ENCODE measurements at places on chromosomes 3 and 15.

DNA sequence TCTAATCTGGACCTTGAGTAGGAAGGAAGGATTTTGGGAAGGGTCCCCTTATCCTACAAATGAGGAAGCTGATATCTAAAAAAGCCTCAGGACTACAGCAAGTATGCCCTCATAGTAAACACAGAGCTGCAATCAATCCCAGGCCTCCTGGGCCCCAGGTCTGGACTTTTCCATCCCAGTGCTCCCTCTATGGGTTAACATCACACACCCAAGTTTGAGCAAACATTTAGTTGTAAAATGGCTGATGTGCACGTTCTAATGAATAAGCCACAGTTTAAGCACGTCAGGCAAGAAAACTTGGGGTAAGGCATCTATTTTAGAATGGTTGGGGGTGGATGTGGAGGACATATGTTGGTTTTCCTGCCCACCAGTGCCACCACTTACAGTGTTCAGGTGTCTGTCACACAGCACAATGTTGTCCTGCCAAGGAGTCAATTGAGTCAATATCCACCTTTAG lies 44.3 kb upstream of the UBE2E1 start:
- DNase-seq = peak; percentile 69

DNA sequence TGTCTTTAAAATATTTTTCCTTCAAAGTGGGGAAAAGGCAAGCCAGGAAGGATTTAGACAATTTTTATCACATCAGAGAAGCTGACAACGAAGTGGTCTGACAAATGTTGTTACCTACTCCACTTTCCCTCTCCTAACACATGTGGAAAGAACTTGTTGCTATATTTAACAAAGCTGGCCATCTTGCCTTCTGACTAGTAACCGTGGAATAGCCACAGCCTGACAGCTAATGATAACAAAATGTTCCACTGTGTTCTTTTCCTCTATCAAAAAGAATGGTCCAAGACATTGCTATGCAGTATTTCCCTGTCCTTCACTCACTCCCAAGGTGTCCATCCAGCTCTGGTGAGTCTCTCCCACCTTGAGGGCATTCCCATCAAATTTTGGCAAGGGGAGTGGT lies 481.4 kb upstream of the THBS1 start:
- no peak for DNase-seq

DNA sequence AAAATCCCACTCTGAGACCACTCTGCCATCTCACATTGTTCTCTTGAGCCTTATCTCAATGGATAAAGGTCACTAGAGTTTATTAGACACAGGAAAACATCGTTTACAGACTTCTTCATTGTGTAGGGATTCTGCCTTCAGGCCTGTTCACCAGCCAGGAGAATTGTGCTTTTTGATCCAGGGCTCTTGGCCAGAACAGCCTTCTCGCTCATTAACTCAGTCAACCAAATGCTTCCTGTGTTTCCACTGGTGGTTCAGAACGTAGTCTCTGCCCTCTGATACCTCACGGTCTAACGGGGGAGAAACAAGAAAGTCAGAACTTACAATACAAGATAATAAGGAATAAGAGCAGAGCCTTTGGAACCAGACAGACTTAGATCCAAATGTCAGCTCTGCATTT lies 54.2 kb upstream of the TSEN2 start:
- no peak for DNase-seq

DNA sequence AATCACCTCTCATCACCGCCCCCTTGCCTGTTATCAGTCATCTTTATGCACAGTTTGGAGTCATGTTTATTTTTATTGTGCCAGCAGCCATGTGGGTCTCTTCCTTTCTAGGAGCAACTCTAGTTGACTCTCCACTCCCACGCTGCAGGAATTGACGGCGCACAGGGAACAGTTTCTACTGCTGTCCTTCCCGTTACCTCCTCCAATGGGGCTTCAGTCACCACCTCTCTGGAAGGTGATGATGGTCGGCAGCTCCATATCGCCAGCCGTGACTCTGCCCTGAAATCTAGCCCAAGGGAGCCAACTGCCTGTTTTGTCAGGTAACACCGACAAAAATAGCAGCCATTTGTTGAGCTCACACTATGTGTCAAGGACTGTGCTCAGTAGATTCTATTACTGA lies 35.6 kb upstream of the FAM107A start:
- no peak for DNase-seq

GRCh38 chr3:21477541-21478288 lies 273.3 kb downstream of the ZNF385D start:
- DNase-seq = no peak

GRCh38 chr3:150450916-150451315 lies 42.8 kb downstream of the TSC22D2 start:
- no peak for DNase-seq

DNA sequence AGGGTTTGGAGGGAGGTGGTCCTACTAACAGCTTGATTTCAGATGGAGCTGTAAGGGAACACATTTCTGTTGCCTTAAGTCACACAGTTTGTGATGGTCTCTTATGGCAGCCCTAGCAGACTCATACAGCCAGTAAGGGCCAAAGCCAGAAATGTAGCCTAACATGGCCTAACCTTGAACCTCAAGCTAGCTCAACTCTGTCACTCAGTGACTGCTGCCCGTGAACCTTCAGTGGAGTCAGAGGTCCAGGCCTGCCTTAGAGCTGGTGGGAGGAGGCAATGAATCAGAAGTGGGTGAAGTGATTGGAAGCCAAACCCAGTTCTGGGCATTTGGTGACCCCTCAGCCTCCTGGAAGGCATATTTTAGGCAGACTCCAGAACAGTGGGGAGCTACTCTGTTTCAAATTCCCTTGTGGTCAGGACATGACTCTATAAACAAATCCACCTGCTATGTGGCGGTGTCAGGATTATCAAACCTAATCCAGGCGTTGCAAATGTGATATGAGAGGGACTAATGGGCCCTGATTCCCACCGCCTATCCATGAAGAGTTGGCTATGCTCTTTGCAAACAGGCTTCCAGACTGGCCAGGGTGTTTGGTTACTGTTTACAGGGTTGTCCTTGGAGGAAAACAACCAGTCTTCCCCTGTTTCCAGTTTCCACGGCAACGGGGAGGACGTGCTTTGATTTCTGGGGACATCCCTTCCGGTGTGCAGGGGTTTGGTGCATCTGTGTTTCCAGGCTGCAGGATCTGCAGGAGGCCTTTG lies 105.9 kb upstream of the AGBL1 start:
- DNase-seq = no peak
